Daoy (cell line): ENCODE measurements at places on chromosomes 6 and 20. TPM values are rescaled to one million over a fixed set of nuclear protein-coding genes. Genes with fewer than 3 reads are reported as not detected.

Gene ANKRD6
- 1.1 and 4.1 TPM in 2 replicates for total RNA-seq

Gene PRDM1
- total RNA-seq = 0.86 and 2.9 TPM in 2 replicates

Gene TCF19
- total RNA-seq = 47.5 and 48.2 TPM in 2 replicates

Gene MACROD2
- total RNA-seq = 0.51 and 0.86 TPM in 2 replicates

Gene CRISP2
- 0.23 and 1.1 TPM in 2 replicates for total RNA-seq

Gene GABRR1
- not detected in 2 replicates for total RNA-seq

Gene SLC22A3
- total RNA-seq = 0.77 and 1.8 TPM in 2 replicates

Gene HTR1E
- total RNA-seq = not detected in 2 replicates

Gene GPR6
- not detected in 2 replicates for total RNA-seq

Gene PKIB
- 23.7 and 29.1 TPM in 2 replicates for total RNA-seq

Gene C6orf118
- total RNA-seq = 0.51 TPM in 1 of 2 replicates, not detected in the other

Gene CCM2L
- total RNA-seq = 1.0 and 2.1 TPM in 2 replicates

Gene LIN28B
- 6.5 and 7.3 TPM in 2 replicates for total RNA-seq

Gene GGTLC1
- total RNA-seq = not detected in 2 replicates

Gene TSHZ2
- total RNA-seq = 0.57 and 1.3 TPM in 2 replicates

Gene SLC22A23
- 1.5 and 2.7 TPM in 2 replicates for total RNA-seq

Gene ERMARD
- 31.1 and 66.1 TPM in 2 replicates for total RNA-seq

Gene ZNF165
- 0.71 and 2.2 TPM in 2 replicates for total RNA-seq

Gene RAB44
- total RNA-seq = under 0.01 and 0.65 TPM in 2 replicates

Gene RNF182
- 4.7 and 8.7 TPM in 2 replicates for total RNA-seq

Gene C4B
- 0.30 and 3.7 TPM in 2 replicates for total RNA-seq

Gene SPATA25
- not detected in 2 replicates for total RNA-seq

Gene CSNK2A1
- 123 and 154 TPM in 2 replicates for total RNA-seq

Gene EYS
- total RNA-seq = not detected in 2 replicates

Gene TRDN
- 0.06 TPM in 1 of 2 replicates, not detected in the other for total RNA-seq
